ENCODE measurements at places on chromosomes 16 and 17.

- DNase-seq: no peak
These were observed 10.3 kb downstream of the MRPL27 start for GRCh38 chr17:50362661-50363060.

DNA sequence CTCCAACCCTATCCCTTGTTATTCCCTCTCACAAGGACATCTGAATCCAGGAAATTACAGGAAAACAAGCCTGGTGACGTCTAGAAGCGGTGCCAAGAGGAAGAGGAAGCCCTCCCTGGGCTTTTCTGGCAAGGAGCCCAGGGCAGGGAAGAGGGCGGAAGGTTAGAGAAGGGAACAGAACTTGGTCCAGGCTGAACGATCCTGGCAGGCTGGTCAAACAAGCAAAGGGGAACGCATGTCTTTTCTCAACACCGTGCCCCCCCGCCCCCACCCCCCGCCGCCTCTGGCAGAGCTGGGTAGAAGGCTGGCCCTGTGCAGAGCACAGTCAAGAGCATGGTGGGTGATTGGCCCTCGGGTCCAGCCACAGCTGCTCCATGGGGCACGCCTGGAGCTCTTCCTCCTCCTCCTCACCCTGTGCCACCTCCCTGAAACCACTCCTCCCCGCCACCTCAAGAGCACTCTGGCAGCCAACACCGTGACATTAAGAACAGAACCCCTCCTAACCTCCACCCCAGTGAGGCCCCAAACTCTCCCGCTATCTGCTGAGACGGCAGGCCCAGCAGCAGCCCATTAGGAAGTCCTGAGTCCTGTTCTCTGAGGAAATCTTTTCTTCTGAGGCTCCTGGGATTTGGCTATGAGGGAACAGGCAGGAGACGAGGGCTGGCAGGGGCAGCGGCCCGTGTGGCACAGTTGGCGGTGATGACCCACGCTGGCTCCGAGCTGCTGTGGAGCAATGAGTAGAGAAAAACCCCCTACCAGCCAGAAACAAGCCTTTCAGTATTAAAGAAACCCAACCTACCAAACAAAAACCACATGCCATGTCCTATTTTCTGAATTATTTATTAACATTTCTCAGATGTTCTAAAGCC lies 7.3 kb downstream of the C16orf86 start:
- no peak for DNase-seq

- DNase-seq: no peak
These were observed 32.2 kb downstream of the GRB2 start for GRCh38 chr17:75373280-75373679.

- DNase-seq: no peak
These were observed 2.3 kb downstream of the PAFAH1B1 start for GRCh38 chr17:2595716-2596115.

- no peak for DNase-seq
These were observed 2.7 kb downstream of the COTL1 start for GRCh38 chr16:84614968-84615813.

- DNase-seq: no peak
These were observed 8.1 kb downstream of the ANKRD11 start for GRCh38 chr16:89482150-89482816.

DNA sequence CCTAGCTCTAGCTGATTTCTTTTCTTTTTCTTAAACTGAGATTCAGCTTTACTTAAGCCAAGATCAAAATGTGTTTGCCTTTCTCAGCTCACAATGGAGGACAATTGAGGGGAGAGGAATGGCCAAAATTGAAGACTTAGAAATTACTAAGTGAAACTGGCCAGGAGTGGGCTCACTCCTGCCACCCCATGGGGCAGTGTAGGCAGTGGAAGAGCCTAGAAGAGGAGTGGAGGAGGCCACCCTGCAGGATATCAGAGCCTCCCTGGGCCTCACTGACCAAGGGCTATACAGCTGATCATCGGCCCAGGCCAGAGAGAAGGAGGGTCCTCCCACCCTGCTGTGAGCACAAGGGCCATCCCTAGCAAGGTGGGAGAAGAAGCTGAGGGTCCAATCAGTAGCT lies 119.8 kb downstream of the CCT6B start:
- DNase-seq: no peak

DNA sequence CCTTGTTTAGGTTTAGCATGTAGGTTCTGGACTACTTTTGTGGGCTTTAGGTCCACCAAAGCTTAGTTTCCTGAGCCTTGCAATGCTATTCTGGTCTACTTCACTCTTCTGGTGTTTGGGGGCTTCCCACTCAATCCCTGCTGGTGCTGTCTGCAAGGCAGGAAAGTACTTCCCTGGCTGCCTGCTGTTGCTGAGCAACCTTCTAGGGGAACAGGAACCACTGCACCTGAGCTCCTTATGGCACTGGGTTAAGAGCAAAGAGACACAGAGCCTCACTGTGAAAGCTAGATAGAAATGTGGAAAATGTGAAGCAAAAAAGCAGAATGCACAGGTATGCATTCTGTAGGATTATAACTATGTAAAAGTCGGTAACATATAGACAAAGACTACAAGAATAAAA lies 17.0 kb downstream of the MPO start:
- DNase-seq: no peak

DNA sequence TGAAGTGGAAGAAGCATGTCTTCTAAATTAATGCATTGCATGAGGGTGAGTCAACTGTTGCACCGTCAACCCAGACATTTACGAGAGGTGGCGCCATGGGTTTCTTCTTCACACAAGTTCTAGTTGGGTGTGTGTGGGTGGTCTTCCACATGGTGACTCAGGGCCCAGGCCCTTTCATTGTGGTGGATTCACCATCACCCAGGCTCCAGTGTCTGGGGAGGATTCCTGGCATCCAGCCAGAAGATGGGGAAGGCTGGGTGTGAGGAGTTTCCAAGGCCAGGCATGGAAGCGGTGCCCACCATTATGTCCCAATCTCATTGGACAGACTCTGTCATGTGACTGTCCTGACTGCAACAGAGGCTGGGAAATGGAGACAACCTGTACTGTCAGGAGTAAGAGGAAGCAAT lies 21.4 kb upstream of the JPH3 start:
- DNase-seq: no peak
